ENCODE measurements at places on chromosomes 12 and 14. TPM values are rescaled to one million over a fixed set of nuclear protein-coding genes. Genes with fewer than 3 reads are reported as not detected.

DNA sequence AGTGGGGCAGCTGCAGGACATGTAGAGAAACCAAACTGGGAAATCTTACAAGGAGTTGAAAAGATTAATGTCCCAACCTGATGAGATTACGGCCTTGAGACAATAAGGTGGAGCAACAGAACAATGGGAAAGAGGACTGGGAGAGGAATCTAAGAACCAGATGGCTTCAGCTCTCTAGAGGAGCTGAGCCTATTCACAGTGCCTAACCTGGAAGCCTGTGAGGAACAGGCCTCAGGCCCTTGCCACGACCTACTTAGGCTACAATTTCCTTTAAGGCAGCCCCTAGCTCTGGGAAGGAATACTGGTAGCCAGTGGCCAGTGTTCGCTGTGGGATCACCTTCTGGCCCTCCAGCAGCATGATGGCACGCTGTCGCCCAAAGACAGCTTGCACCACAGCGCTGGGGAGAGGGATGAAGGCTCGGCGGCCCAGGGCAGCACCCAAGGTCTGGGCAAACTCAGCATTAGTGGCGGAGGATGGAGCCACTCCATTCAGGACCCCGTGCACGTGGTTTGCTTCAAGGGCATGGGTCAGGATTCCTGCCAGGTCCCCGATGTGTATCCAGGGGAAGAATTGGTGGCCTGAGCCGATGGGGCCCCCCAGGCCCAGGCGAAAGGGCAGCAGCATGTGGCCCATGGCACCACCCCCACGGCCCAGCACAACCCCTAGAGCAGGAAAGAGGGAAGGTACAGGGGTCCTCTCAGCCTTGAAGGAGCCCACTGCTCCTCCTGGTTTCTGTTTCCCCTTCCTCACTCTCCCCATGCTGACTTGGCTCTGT, 2.6 kb downstream of the SDR39U1 start:
- peaks cover 43% of the 10 kb centered on the region for H3K36me3 ChIP-seq
- no peak for DNase-seq
- H3K27ac ChIP-seq: no peak overlapping the region
- no peaks in the 10 kb centered on the region for H3K27me3 ChIP-seq
- H3K4me3 ChIP-seq: no peak overlapping the region

GRCh38 chr12:119699199-119699760, 31.3 kb downstream of the PRKAB1 start:
- H3K27ac ChIP-seq: no peak overlapping the region
- no peaks in the 10 kb centered on the region for H3K4me1 ChIP-seq
- no peaks in the 10 kb centered on the region for H3K36me3 ChIP-seq
- H3K27me3 ChIP-seq: no peaks in the 10 kb centered on the region
- DNase-seq: no peak

The NKX2-1 gene
- not detected for total RNA-seq

DNA sequence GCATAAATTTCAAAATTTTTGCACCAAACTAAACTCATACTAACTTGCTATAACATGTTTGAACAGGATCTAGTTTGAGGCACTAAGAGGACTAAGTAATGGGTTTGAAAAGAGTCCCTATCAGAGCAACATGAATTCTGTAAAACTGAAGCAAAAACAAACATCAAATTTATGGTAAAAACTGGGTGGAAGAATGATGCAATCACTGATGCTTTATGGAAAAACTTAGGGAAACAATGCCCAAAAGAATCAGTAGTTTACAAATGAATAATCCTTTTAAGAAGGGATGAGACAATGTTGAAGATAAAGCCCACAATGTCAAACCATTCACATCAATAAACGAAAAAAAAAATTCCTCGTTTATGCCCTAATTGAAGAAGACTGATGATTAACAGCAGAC, 88.9 kb downstream of the PRKD1 start:
- no peak for DNase-seq
- no peak overlapping the region for H3K27ac ChIP-seq
- H3K4me3 ChIP-seq: no peak overlapping the region
- no peaks in the 10 kb centered on the region for H3K27me3 ChIP-seq

The ANKRD33 gene
- not detected for total RNA-seq

DNA sequence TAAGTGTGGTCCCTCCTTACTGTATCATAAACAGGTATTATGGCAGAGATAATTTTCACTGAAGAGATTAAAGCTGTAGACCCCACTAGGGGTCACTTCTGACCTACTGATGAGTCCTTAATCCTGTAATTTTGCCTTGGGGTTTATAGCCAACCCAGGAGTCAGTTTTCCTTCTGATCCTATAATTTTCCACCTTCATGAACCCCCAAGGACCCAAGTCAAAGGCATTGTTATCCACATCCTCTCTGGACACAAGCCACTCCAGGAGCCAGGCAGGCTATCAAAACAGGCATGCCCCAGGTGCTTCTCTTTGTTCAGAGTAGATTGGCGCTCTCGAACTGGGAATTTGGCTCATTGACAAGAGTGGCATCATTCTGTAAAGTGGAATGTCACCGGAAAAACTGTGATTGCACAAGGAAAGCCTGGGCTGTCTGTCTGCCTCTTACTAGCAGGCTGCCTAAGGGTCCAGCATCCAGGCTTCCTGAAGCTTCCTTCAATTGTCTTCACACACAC, 1523.2 kb upstream of the FLRT2 start:
- no peaks in the 10 kb centered on the region for H3K27me3 ChIP-seq
- no peaks in the 10 kb centered on the region for H3K36me3 ChIP-seq
- H3K4me1 ChIP-seq: no peaks in the 10 kb centered on the region
- no peak for DNase-seq
- no peak overlapping the region for H3K27ac ChIP-seq
- no peak overlapping the region for H3K4me3 ChIP-seq

The OR6C2 gene
- not detected for total RNA-seq

DNA sequence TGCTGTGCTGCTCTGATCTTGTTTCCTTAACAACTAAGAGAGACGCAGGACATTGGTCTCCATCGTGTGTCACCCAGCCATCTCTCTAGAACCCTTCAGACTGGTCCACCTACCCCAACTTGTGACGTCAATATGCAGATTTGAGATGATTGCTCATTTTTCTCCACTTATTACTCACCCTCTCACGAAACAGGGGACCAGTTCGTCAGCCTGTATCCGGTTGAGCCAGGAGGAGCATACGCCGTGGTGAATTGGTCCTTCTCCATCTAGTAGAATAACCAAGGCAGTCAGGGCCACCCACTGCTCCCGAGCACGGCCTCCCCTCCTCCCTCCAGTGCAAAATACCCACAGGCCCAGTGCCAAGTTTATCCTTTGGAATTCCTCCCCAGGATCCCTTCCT, 36.2 kb upstream of the FBXO21 start:
- no peaks in the 10 kb centered on the region for H3K27me3 ChIP-seq
- DNase-seq: no peak
- H3K27ac ChIP-seq: no peak overlapping the region
- H3K4me1 ChIP-seq: no peaks in the 10 kb centered on the region

The CLEC12A gene
- 1.1 TPM for total RNA-seq

Data from thoracic aorta (tissue), 2 donors.